ENCODE measurements at places on chromosomes 6 and 20. TPM values are rescaled to one million over a fixed set of nuclear protein-coding genes. Genes with fewer than 3 reads are reported as not detected.

The CGA gene
- not detected for total RNA-seq

The SOX18 gene
- not detected for total RNA-seq

The C4A gene
- total RNA-seq, result 3.7 TPM

The GRIK2 gene
- total RNA-seq, result not detected

The TRIM31 gene
- total RNA-seq, result not detected

The FOXA2 gene
- not detected for total RNA-seq
